ENCODE measurements at places on chromosomes 7 and 10.
A peak's percentile ranks its signal among the peaks of the same experiment; 100 is the strongest.

- H3K27me3 ChIP-seq = no peaks in the 10 kb centered on the region
- H3K4me1 ChIP-seq = no peaks in the 10 kb centered on the region
- no peak for DNase-seq
These were observed 61.0 kb downstream of the DOCK4 start for GRCh38 chr7:112145206-112145605.

DNA sequence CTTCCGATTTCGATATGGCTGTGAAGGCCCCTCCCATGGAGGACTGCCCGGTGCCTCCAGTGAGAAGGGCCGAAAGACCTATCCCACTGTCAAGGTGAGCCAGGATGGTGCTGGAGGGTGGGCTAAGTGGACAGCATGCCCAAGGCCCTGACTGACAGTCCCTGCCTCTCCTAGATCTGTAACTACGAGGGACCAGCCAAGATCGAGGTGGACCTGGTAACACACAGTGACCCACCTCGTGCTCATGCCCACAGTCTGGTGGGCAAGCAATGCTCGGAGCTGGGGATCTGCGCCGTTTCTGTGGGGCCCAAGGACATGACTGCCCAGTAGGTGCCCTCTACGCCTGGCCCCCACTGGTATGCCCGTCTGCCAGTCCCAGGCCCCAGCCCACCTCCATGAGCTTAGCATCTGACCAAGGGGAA, 1.2 kb downstream of the NFKB2 start:
- no peak overlapping the region for H3K27ac ChIP-seq
- H3K4me1 ChIP-seq = peaks cover 53% of the 10 kb centered on the region
- peaks cover 3% of the 10 kb centered on the region for H3K27me3 ChIP-seq
- no peak overlapping the region for H3K4me3 ChIP-seq
- peaks cover 8% of the 10 kb centered on the region for H3K36me3 ChIP-seq

GRCh38 chr10:52488606-52489485, 174.8 kb downstream of the DKK1 start:
- H3K36me3 ChIP-seq = no peaks in the 10 kb centered on the region
- H3K27me3 ChIP-seq = no peaks in the 10 kb centered on the region
- no peak for DNase-seq
- no peak overlapping the region for H3K27ac ChIP-seq

GRCh38 chr7:22787951-22788350, 34.7 kb downstream of the TOMM7 start:
- H3K4me1 ChIP-seq = no peaks in the 10 kb centered on the region
- H3K4me3 ChIP-seq = no peak overlapping the region
- no peak for DNase-seq
- no peak overlapping the region for H3K27ac ChIP-seq

- H3K4me3 ChIP-seq = no peak overlapping the region
- H3K4me1 ChIP-seq = no peaks in the 10 kb centered on the region
- no peaks in the 10 kb centered on the region for H3K36me3 ChIP-seq
- no peak for DNase-seq
These were observed 280.8 kb downstream of the DPP6 start for GRCh38 chr7:154332811-154333580.

GRCh38 chr7:34247468-34247867, 342.1 kb downstream of the BMPER start:
- H3K4me3 ChIP-seq = no peak overlapping the region
- H3K27ac ChIP-seq = no peak overlapping the region
- H3K36me3 ChIP-seq = no peaks in the 10 kb centered on the region
- H3K4me1 ChIP-seq = no peaks in the 10 kb centered on the region
- no peaks in the 10 kb centered on the region for H3K27me3 ChIP-seq

- H3K36me3 ChIP-seq = no peaks in the 10 kb centered on the region
- H3K27me3 ChIP-seq = peaks cover 3% of the 10 kb centered on the region
- peaks cover 43% of the 10 kb centered on the region for H3K4me1 ChIP-seq
- H3K4me3 ChIP-seq = peak overlapping the region; percentile 26
- no peak overlapping the region for H3K27ac ChIP-seq
- no peak for DNase-seq
These were observed 217.2 kb upstream of the MKLN1 start for GRCh38 chr7:131110297-131111080.

DNA sequence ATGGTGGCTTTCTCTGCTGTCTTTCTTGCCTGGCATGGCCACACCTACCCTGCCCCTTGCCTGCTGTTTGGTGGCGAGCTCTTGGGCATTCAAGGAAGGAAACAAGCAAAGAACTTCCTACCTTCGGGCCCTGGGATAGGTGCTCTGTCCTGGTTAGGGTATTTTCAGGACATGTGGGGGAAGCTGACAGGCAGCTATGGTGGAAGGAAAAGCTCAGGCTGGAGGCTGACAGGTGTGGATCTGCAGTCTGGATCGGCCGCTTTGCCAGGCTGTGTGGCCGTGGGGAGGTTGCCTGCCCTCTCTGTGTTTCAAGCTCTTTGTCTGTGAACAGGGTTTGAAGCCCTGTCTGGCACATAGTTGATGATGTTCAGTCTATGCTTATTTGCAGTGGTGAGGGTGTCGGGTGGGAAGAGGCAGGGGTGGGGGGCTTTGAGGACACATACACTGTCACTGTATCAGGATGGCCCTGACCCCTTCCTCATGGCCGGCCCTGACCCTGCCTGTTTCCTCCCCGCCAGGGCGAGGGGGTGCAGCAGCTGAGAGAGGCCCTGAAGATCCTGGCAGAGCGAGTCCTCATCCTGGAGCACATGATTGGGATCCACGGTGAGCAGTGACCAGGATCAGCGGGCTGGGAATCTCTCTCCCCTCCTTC, 73.7 kb downstream of the MYL10 start:
- no peaks in the 10 kb centered on the region for H3K36me3 ChIP-seq
- H3K4me1 ChIP-seq = no peaks in the 10 kb centered on the region
- no peak overlapping the region for H3K4me3 ChIP-seq
- no peak for DNase-seq
- no peak overlapping the region for H3K27ac ChIP-seq

- no peak overlapping the region for H3K4me3 ChIP-seq
- no peaks in the 10 kb centered on the region for H3K4me1 ChIP-seq
- H3K27ac ChIP-seq = no peak overlapping the region
- no peaks in the 10 kb centered on the region for H3K36me3 ChIP-seq
- no peak for DNase-seq
These were observed 37.2 kb upstream of the PDLIM1 start for GRCh38 chr10:95328013-95328412.

GRCh38 chr7:39313974-39314373, 252.2 kb upstream of the YAE1 start:
- no peaks in the 10 kb centered on the region for H3K27me3 ChIP-seq
- H3K36me3 ChIP-seq = no peaks in the 10 kb centered on the region
- H3K4me1 ChIP-seq = no peaks in the 10 kb centered on the region
- no peak overlapping the region for H3K27ac ChIP-seq

DNA sequence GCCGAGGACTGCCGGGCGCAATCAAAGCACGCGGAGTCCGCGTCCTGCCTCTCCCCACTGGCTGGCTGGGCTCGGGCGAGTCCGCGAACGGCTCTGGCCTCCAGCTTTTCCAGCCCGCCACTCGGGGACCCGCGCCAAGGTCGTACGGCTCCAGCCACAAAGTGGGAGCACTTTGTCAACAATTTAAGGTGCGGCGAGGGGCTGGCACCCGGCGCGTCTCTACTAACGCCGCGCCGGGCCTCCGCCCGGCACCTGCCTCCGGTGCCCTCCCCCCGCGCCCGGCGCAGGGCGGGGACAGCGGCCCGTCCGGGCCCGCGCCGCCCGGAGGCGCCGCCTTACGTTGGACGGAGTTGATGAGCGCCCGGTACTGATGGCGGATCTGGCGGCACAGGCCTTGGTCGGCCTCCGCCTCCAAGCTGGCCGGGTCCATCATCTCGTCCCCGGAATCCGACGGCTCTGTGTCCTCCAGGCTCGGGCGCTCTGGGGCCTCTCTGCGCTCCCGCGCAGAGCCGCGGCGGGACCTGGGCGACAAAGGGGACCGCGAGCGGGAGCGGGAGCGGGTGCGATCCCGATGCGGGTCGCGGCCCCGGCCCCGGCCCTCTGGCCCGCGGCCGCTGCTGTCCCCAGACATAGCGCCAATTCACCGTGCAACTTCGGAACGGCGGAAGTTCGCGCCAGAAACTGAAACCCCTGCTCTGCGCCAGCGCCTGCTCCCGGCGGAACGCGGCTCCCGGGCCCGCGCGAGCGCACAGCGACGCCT, at the start of gene NSMCE4A:
TSS of gene NSMCE4A (minus strand) at position 683 of the 760 bp plus-strand sequence. CDS start at position 631, 52 bp downstream.
- peaks cover 16% of the 10 kb centered on the region for H3K36me3 ChIP-seq
- H3K4me1 ChIP-seq = peaks cover 9% of the 10 kb centered on the region
- H3K4me3 ChIP-seq = peak within 1 kb of the TSS; percentile 67

GRCh38 chr7:7653593-7654187, 13.1 kb downstream of the UMAD1 start:
- H3K4me3 ChIP-seq = no peak overlapping the region
- H3K27ac ChIP-seq = no peak overlapping the region
- H3K36me3 ChIP-seq = no peaks in the 10 kb centered on the region
- peaks cover 19% of the 10 kb centered on the region for H3K4me1 ChIP-seq

All from thymus (tissue), 14 donors.